ENCODE measurements at places on chromosomes 13 and 19.

- no peak overlapping the region for H3K27ac ChIP-seq
- no peaks in the 10 kb centered on the region for H3K36me3 ChIP-seq
- peaks cover 10% of the 10 kb centered on the region for H3K4me1 ChIP-seq
- no peak for DNase-seq
- H3K4me3 ChIP-seq, result no peak overlapping the region
Measured at GRCh38 chr19:18656337-18657086, 19.7 kb downstream of the KLHL26 start.

DNA sequence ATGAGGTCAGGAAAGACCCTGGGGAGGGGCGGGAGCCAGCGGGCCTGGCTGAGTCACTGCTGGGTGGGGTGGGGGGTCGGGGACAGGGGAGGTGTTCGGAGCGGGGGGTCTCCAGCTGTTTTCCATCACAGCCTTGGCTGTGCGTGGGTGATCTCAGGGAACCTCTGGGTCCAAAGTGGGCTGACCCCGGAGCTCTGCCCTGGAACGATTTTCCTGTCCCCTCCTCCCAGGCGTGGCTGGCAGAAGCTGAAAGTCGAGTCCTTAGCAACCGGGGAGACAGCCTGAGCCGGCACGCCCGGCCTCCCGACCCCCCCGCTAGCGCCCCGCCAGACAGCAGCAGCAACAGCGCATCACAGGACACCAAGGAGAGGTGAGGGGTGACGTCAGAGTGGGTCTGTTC lies 10.6 kb downstream of the TRIP10 start:
- H3K36me3 ChIP-seq, result peaks cover 25% of the 10 kb centered on the region
- H3K4me3 ChIP-seq, result no peak overlapping the region
- peaks cover 13% of the 10 kb centered on the region for H3K4me1 ChIP-seq
- no peaks in the 10 kb centered on the region for H3K27me3 ChIP-seq
- no peak overlapping the region for H3K27ac ChIP-seq

DNA sequence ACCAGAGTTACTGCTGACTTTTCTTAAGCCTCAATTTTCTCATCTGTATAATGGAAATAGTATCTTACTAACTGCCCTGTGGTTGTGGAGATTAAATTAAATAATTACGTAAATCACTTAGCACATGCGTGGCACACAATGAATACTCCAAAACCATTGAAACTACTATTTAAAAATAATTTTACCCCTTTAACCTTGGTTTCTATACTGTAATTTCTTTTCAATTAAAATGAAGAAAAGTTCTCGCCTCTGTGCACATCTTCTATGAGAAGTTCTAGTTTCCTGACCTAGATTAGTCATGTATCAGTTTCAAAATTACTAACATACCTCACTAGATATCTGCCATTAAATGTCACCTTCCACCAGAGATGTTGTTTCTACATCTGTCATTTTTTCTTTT lies 5.7 kb downstream of the SLITRK1 start:
- H3K4me3 ChIP-seq, result no peak overlapping the region
- no peaks in the 10 kb centered on the region for H3K36me3 ChIP-seq
- H3K4me1 ChIP-seq, result no peaks in the 10 kb centered on the region

GRCh38 chr13:51923983-51924539 lies 62.3 kb downstream of the CCDC70 start:
- DNase-seq, result no peak
- no peak overlapping the region for H3K27ac ChIP-seq
- no peak overlapping the region for H3K4me3 ChIP-seq

- H3K27ac ChIP-seq, result no peak overlapping the region
- H3K4me1 ChIP-seq, result no peaks in the 10 kb centered on the region
- H3K27me3 ChIP-seq, result no peaks in the 10 kb centered on the region
- H3K36me3 ChIP-seq, result no peaks in the 10 kb centered on the region
- DNase-seq, result no peak
Measured at GRCh38 chr13:107586216-107586615, 629.1 kb downstream of the LIG4 start.

DNA sequence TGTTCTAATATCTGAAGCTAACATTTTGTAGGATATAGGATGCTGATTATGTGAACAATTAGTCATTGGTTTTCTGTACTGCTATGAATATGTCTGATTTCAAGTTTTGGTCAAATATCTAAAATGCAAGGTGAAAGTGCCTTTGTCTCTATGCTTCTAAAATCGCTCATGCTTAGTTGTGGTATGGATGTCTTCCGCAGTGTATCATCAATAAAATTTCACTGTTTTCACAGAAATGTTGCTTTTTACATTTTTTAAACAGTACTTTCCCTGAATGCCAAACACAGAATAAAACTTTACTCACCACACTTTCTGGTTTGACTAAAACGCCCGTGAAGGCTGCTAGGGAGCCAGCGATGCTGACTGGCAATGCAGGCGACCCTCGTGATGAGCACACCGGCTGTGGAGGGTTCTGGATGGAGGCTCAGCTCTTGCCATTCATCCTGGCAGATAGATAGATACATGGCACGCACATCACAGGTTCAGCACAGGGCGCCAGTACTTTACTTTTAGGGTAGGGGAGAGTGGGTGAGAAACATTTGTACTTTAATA lies 40.1 kb downstream of the SLC7A9 start:
- no peaks in the 10 kb centered on the region for H3K4me1 ChIP-seq
- no peaks in the 10 kb centered on the region for H3K36me3 ChIP-seq
- H3K4me3 ChIP-seq, result no peak overlapping the region
- no peak for DNase-seq
- H3K27ac ChIP-seq, result no peak overlapping the region
- no peaks in the 10 kb centered on the region for H3K27me3 ChIP-seq

DNA sequence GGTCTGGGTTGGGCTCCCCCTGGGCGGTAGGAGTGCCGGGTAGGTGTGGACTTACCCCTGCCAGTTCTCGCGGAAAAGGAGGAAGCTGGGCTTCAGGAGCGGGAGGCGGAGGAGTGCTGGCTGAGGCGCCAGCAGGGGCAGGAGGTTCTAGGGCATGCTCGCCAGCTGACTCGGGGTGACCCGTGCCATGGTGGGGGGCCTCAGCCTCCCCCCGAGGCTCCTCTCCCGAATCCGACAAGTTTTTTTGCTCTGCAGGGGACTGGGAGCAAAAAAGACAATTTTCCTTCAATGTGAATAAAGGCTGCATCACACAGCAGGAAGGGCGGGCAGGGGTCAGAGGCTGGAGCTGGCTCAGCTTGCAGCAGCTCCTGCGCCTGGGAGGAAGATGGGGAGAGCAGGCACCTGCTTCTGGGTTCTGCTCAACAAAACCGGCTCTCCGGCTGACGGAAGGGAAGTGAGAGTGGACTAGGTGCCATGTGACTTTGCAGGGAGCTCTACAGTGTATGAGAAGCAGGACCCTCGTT lies 26.5 kb downstream of the RANBP3 start:
- DNase-seq, result no peak
- no peaks in the 10 kb centered on the region for H3K27me3 ChIP-seq
- no peak overlapping the region for H3K4me3 ChIP-seq
- H3K36me3 ChIP-seq, result peaks cover 3% of the 10 kb centered on the region
- H3K27ac ChIP-seq, result no peak overlapping the region
- H3K4me1 ChIP-seq, result peaks cover 67% of the 10 kb centered on the region

GRCh38 chr19:17775245-17775927 lies 19.6 kb upstream of the B3GNT3 start:
- peak; percentile 55 for DNase-seq
- H3K27me3 ChIP-seq, result no peaks in the 10 kb centered on the region
- H3K27ac ChIP-seq, result peak overlapping the region; percentile 61
- H3K4me1 ChIP-seq, result peaks cover 15% of the 10 kb centered on the region
- no peak overlapping the region for H3K4me3 ChIP-seq

DNA sequence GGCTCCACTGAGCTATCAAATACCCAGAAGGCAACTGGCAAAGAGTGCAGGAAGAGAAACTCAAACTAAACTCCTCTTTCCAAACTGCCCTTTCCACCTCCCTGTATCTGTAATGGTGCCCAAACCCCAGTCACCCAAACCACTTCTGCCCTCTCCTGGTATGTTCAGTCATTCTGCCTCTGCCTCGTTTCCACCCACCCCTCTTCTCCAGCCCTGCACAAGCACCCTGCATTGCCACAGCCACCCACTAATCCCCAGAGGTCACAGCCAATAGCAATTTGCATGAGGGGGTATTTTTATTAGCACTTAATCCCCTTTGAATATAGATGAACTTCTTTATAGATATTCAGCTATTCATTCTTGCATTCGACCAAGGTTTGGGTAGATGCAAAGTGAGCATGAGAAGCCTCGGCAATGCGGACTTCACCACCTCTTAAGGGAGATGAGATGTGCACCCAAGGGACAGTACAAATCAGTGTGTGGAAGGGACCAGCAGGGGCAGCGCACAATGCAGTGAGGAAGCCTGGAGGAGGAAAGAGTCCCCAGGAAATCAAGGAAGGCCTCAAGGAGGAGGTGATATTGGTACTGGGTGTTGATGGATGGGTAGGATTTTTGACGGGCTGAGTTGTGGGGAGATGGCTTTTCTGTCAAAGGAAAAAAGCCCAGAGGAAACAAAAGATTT lies 12.4 kb downstream of the TMEM272 start:
- H3K4me3 ChIP-seq, result no peak overlapping the region
- H3K27ac ChIP-seq, result no peak overlapping the region
- no peaks in the 10 kb centered on the region for H3K27me3 ChIP-seq
- peaks cover 3% of the 10 kb centered on the region for H3K4me1 ChIP-seq
- DNase-seq, result peak; percentile 86

All from natural killer cell (primary cell).